GM23248 (cell line): ENCODE measurements at places on chromosomes 7 and 10.
A peak's percentile ranks its signal among the peaks of the same experiment; 100 is the strongest.

DNA sequence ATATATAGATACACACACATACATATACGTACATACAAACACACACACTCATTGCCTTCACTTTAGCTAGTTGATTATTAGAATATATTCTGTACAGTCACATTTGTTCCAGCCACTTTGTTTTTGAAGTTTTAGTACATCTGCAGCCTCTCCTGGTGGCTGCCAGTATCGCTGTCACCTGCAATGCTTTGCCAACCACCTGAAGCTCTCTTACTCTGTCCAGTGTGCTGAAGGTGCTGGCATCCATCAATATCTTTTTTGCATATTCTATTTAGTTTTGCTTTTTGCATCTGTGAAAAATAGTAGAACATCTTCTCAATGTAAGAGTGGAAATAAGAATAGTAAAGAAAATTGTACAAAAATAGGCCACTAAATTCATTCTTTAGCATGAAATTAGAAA lies 388.6 kb downstream of the EXOC4 start:
- no peak for DNase-seq

GRCh38 chr10:106705681-106706100 lies 458.8 kb downstream of the SORCS1 start:
- peak; percentile 75 for DNase-seq

DNA sequence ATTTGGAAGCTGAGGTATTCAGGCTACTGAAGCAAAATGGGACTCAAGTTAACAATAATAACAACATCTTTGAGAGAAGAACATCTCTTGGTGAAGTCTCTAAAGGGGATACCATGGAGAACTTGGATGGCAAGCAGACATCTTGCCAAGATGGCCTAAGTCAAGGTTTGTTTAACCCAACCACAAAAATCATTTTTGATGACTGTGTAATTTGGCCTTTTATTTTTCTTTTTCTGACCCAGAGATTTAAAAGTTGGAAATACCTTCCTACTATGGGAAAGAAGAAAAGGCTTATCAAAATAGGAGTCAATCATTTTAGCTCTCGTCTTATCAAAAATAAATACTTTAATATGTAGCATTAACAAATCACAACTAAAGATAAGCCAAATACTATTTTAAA lies 72.4 kb downstream of the PON1 start:
- no peak for DNase-seq

GRCh38 chr7:6256109-6256483 lies 16.3 kb downstream of the CYTH3 start:
- DNase-seq = peak; percentile 65

DNA sequence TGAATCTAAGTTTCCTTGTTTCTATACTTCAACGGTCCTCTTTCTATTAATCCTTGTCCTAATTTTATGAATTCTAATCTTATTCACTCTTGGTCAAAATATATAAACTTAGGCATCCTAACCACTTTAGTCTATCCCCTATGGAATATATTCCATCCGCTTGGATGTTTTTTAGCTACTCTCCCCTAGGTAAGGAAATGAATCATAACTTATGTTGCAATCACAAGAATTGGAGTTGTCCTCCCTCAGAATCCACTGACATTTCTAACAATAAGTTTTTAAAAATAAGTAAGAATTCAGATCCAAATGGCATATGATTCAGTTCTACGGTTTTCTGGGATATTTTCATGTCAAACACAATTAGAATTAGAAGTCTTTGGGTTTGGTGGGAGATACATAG lies 1081.6 kb downstream of the SORCS1 start:
- peak; percentile 3 for DNase-seq

GRCh38 chr10:124648738-124649137 lies 95.4 kb downstream of the FAM53B start:
- DNase-seq = peak; percentile 42
